ENCODE measurements at places on chromosomes 4 and X.

DNA sequence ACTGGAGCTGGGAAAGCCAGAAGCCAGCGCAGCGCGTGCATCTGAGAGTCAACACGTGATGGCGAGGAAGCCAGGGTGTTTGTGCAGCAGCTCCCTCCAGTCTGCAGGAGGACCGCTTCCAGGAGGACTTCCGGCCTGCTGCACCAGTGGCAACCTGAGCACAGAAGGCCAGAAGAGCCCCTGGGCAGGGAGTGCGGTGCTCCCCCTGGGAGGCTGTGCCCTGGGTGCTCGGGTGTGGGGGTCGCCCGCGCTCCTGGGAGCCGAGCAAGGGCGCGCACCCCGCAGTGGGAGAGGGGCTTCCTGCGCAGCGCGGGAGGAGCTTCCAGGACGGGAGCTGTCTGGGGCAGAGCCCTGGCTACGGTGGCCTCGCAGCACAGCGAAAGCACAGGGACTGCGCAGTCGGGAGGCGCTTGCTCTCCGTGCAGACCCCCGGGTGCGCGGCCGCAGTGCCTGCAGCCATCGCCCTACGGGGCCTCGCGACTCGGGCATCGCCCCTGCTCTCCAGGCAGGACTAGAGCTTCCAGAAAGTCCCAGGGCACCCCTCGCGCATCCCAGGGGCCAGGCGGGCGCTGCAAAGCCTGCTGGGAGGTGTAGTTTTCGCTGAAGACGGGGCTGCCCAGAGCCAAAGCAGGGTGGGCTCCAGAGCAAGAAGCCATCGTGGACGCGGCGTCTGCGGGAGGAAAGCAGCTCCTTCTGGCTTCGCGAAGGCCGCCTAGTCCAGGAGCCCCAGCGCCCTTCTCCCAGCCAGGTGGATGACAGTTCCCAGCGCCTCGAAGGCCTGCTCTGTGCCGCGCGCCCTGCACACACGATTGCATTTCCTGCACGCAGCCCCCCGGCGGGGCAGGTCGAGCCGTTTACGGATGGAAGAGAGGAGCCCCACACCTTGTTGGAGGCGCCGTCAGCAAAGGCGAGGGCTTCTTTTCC, 24.1 kb upstream of the WFS1 start:
- no peak for DNase-seq

- DNase-seq = no peak
Measured at GRCh38 chrX:115350711-115351381, 61.3 kb downstream of the LUZP4 start.

GRCh38 chrX:143701460-143701859, 19.1 kb downstream of the SPANXN2 start:
- DNase-seq = no peak

DNA sequence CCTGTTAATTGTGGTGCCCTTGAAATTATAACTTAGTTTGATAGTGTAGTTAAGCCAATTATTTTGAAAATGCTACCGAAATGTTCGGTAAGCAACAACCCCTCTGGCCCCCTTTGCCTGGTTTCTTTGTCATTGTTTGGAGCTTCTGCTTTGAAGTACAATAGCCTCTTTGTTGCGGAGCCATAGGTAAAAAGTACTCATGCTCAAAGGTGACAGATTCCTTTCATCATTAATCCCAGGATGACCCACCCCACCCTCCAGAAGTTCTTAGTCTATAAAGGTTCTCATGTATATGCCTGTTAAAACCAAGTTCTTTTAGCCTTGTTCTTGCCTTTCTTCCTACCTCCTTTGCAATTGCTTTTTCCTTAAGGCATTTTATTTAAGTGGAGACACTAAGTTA, 42.4 kb upstream of the SMARCAD1 start:
- no peak for DNase-seq

- DNase-seq = no peak
Measured at GRCh38 chr4:75821966-75822365, 80.3 kb downstream of the PPEF2 start.

- DNase-seq = no peak
Measured at GRCh38 chr4:44914748-44915147, 188.4 kb upstream of the GNPDA2 start.

DNA sequence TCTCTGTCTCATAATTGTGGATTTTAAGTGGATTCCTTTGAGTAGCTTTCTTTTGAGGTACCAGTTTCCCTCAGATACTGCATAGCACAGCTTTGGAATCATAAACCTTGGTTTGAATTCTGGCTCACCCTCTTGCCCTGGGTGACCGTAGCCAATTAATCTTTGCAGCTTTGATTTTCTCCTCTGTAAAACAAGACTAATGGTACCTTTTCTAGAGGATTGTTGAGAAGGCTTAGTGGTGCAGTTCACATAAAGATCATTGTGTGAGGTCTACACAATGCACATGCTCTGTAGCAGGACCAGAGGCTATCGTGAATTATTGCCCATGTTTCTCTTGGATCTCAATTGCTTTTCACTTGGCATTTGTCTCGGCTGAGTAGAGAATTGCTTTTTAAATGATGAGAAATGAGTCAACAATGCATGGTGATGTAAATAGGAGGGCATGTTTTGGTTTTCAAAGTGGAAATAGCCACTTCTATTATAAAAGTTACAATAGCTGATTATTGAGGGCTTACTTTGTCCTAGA, 47.9 kb downstream of the TMEM131L start:
- DNase-seq = no peak

DNA sequence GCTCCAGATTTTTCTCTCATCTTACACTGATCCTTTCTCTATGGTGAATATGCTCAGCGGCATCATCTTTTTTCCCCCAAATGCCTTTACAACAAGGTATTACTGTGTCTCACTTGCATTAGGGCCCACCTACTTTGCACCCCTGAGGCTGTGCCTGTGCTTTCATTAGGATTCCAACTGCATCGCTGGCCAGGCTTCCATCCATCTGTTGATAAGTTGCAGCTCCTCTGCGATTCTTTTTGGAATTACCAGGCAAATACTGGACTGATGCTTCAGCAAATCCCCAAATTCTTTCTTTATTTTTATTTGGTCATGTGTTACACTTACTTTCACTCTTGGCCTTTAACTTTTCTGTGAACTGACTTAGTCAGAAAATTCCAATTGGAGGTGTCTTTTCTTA, 77.3 kb downstream of the AFF2 start:
- DNase-seq = no peak

- DNase-seq = no peak
Measured at GRCh38 chr4:152281211-152281610, 254.7 kb downstream of the FBXW7 start.

GRCh38 chr4:37245391-37245954, 930 bp downstream of the NWD2 start:
- DNase-seq = no peak

- DNase-seq = no peak
Measured at GRCh38 chrX:124282580-124282979, 49.9 kb upstream of the TEX13D start.

DNA sequence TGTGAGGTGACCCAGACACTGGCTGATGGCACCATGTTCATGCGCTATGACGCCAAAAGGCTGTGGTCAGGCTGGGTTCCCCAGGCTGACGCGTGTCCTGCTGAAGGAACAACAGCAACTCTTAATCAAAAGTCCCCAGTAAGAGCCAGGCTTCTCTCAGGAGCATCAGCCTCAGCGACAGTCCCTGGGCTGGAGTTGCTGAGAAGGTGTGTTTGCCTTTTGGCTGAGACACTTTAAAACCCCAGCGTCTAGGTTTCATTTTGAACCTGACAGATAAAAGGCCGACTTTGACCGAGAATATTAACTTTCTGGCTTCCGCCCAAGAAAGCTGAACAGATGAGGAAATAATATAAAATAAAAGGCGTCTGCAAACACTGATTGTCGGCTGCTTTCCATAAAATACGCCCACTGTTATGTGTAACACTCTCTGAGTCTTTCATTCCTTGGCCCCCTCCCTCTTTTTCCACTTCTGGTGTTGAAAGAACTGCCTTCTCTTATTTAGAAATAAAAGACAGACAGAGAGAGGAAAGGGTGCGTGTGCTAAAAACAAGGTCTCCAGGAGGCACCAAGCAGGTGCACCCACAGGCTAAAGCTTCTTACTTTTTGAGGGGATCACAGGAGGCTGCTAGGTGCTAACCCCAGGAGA, 373.6 kb downstream of the MID1IP1 start:
- no peak for DNase-seq

DNA sequence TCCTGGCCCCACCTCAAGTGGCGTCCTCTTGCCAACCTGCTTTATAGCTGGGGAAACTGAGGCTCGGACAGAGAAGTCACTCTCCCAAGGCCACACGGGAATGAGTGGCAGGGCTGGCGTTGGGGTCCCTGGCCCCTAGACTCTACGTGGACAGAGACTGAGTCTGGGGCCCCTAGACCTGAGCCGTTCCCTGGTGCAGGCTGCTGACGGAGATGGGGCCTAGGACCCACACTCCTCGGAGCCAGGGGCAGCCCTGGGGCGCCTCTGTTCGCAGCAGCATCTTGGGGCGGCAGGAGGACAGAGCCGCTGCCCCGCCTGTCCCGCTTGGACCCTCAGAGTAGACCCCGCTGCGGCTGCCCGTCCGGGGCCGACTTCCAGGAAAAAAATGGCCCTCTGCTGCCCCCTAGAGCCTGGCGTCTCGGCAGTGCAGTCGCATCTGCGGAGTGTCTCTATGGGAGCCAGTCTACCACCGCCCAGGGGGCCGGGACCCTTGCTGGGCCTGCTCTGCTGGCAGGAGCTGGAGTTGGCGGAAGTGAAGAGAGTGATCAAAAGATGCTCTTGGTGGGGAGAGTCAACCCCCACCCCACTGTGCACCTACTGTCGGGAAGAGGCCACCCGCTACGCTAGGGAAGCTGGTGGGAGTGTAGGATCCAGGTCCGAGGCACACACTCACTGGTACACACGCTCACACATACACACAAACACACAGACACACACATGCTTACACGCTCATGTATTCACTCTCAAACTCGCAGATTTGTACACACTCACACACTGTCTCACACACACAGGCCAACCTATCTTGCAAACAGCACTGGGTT, 220.1 kb downstream of the AFAP1 start:
- peak; percentile 37 for DNase-seq

- DNase-seq = no peak
Measured at GRCh38 chrX:153830640-153831428, 490 bp upstream of the PDZD4 start.

DNA sequence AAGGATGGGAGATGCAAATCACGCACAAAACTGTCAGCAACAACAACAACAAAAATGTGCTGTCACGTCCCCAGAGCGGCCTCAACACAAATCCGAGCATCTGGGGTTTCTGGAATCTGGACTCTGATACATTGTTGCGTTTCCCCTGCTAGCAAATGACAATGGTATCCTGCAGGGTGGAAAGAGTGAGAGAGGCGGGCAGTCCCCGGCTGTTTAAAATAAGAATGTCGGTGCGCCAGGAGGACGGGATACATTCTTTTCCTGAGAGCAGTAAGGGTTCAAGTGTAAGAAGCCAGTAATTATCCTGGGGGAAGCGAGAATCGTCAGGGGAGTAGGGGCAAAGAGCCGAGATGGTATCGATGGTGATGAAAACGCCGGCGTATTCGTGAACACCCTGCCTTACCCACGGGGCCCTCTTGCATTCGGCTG, 310.2 kb downstream of the ASMT start:
- no peak for DNase-seq

- no peak for DNase-seq
Measured at GRCh38 chr4:126838941-126839679, 793.6 kb upstream of the INTU start.

DNA sequence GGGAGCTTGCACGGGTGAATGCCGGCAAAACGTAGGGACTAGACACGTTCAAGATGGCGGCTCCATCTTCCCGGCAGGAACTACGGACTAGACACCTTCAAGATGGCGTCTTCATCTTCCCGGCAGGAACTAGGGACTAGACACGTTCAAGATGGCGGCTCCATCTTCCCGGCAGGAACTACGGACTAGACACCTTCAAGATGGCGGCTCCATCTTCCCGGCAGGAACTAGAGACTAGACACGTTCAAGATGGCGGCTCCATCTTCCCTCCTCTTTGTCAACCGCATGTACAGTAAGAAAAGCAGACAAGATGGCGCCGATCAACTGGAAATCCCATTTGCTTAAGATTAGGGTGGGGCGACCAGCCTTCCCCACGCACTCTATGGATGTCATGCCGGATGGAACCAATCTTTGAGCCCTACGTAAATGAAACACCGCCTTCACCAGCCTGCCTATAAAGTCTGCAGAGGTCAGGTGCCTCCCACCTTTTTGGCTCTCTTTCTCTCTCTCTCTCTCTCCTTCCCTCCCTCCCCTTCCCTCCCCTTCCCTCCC, 222.4 kb downstream of the CRLF2 start:
- DNase-seq = no peak

GRCh38 chr4:175070444-175070843, 152.3 kb downstream of the ADAM29 start:
- no peak for DNase-seq

- DNase-seq = no peak
Measured at GRCh38 chr4:47719576-47719975, 118.3 kb downstream of the CORIN start.

GRCh38 chr4:81808011-81808672, 336.4 kb upstream of the RASGEF1B start:
- no peak for DNase-seq

GRCh38 chr4:1243451-1244080, 5.4 kb downstream of the CTBP1 start:
- DNase-seq = no peak

- no peak for DNase-seq
Measured at GRCh38 chr4:912548-913279, 19.4 kb downstream of the GAK start.

DNA sequence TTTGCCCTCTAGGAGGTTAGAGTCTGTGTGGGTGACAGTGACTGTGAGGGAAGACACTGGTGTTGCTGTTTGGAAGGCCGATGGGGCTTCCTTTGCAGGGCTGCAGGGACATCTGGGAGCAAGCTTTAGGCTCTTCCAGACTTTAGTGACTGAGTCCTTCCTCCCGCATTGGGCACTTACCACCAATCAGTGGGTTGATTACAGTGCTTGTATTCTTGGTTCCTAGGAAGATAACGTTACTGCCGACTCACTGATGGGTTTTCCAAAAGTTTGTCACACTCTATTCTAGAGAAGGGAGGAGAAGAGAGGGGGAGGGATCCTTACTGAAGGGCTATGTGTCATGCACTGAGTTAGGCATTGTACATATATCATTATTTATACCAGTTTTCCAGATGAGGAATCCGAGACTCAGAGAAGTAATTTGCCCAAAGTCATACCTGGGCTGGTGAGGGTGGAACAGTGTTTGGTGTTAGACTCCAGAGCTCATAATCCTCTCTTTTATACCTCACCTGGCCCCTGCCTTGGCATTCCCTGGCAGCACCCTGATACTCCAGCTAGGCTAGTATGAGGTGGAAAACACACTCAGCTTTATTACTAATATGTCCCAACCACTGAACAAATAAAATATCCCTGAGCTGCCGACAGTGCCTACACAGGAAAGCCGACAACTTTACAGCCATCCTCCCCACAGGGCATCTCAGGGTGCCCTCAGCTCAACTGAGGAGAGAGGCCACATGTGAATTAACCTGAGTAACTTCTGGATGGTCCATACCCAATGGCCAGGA, 3.8 kb downstream of the CHST7 start:
- no peak for DNase-seq

- DNase-seq = no peak
Measured at GRCh38 chr4:54213001-54213400, 16.1 kb upstream of the PDGFRA start.

DNA sequence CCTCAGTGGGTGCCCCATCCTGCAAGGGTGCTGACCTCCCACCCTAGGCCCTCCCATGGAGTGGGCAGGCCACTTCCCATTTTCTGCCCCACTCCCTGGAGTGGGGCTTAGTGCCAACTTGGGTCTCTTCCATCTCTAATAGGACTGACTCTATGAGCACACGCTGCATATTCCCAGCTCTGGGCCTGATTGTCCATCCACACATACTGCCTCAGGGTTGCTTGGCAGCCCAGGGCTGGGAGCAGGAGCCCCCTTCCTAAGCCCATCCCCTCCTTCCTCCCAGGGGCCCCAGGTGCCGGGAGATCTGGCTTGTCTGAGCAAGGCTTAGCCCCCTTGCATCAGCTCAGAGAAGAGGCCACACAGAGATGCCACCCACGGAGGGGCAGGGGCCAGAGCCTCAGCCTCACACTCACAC, 55.1 kb downstream of the PJA1 start:
- DNase-seq = no peak

All from stimulated activated CD8-positive, alpha-beta memory T cell treated with anti-CD3 and anti-CD28 coated beads, Interleukin-15, amount 100 ng/mL, for 1 hour (primary cell).